Stimulated activated CD4-positive, alpha-beta T cell treated with anti-CD3 and anti-CD28 coated beads, TNF-alpha, amount 100 ng/mL, for 4 hours (primary cell): ENCODE measurements at places on chromosomes 13 and 19.

GRCh38 chr13:106989876-106990275 is 421.9 kb upstream of the ARGLU1 start:
- DNase-seq: no peak

GRCh38 chr13:75154331-75154730 is 327.6 kb downstream of the TBC1D4 start:
- DNase-seq: no peak

- DNase-seq: no peak
These were observed 55.0 kb downstream of the LATS2 start for GRCh38 chr13:21006141-21007005.

GRCh38 chr19:35375505-35376307 is 4.8 kb downstream of the GPR42 start:
- no peak for DNase-seq

DNA sequence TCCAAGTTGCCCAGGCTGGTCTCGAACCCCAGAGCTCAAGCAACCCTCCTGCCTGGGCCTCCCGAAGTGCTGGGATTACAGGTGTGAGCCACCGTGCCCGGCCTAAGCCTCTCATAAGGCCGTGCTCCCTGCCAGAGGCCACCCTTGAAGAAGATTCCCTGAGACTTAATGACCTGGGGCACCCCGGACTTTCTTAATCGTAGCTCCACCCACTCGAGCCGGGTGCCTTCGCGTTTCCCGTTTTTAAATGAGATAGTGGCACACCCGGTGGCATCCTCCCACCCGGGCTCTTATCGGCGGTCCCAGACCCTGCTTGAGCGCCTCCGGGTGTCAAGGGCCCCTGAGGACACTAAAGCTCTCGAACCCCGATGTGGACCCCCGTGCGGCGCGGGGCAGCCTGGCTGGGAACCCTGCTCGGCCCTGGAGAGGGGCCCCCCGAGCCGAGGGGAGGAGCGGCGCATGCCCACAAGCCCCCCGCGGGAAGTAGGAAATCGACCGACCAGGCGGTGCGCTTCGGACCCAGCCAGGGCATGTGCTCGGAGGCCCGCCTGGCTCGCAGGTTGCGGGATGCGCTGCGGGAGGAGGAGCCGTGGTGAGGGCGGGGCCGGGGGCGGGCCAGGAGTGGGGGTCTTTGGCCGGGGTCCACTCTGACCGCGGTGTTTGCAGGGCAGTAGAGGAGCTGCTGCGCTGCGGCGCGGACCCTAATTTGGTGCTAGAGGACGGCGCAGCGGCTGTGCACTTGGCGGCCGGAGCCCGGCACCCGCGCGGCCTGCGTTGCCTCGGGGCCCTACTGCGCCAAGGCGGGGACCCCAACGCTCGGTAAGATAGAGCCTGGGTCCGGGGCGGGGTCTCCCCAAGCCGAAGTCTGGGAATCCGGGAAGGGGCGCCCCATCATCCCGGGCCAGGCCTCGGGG is at the start of gene ANKLE1:
Gene ANKLE1, plus strand, starts transcription at position 511 of the 914 bp plus-strand sequence. Its CDS starts 20 bp downstream, at position 531.
- DNase-seq: peak; percentile 29

GRCh38 chr19:28915737-28916460 is 297.1 kb downstream of the UQCRFS1 start:
- no peak for DNase-seq

GRCh38 chr19:11257846-11258380 is 4.4 kb downstream of the DOCK6 start:
- no peak for DNase-seq

GRCh38 chr13:103517768-103518102 is 451.5 kb upstream of the SLC10A2 start:
- DNase-seq: no peak

- DNase-seq: no peak
These were observed 15.0 kb downstream of the TSHZ3 start for GRCh38 chr19:31334101-31334848.

DNA sequence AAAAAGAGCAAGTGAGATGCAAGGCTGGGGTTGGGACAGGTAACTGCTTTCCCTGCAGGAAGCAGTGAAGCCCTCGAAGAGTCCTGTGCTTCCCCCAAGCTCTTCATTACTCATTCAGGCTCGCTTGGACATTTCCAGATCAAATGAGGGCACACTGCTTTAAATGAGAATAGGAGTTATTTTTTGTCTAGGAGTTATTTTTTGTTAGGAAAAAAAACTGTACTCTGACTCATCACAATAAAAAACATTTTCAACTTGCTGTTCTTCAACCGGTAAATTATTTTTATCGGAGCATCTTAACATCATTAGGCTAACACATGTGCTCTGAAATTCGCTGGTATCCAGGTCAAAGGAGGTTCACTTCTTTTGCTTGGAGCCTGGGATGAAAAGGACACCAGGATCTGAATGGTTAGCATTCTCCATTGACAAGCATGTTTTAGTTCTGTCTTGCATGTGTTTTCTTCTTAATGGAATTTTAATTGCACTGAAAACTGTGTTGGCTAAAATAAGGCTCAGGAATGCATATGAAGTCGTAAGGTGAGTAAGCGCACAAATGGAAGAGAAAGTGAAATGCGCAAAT is 80.7 kb upstream of the STK24 start:
- no peak for DNase-seq

- no peak for DNase-seq
These were observed 12.0 kb upstream of the MATK start for GRCh38 chr19:3798137-3798536.

DNA sequence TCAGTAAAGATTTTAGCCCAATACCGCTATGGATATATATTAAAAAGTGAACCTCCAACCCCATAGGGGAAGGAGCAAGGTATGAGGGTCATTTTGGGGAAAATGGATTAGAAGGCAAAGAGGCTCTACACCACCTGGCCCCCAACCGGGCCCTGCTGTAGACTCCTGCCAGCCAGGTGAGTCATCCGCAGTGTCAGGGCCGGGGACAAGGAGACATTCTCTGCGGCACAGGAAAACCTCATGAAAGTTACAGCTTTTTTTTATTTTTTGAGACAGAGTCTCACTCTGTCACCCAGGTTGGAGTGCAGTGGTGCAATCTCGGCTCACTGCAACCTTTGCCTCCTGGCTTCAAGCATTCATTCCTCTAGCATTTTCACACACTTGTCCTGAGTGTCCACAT is 32.0 kb downstream of the ZFR2 start:
- DNase-seq: no peak

- no peak for DNase-seq
These were observed 27.1 kb downstream of the ANKRD10 start for GRCh38 chr13:110887597-110888333.
